Right lobe of liver (tissue), 6 donors: ENCODE measurements at places on chromosomes 5 and 9. TPM values are rescaled to one million over a fixed set of nuclear protein-coding genes. Genes with fewer than 3 reads are reported as not detected.

The PCDHB9 gene
- 0.12 TPM for total RNA-seq

GRCh38 chr5:110900829-110901228 is 162.0 kb downstream of the SLC25A46 start:
- no peak for DNase-seq

DNA sequence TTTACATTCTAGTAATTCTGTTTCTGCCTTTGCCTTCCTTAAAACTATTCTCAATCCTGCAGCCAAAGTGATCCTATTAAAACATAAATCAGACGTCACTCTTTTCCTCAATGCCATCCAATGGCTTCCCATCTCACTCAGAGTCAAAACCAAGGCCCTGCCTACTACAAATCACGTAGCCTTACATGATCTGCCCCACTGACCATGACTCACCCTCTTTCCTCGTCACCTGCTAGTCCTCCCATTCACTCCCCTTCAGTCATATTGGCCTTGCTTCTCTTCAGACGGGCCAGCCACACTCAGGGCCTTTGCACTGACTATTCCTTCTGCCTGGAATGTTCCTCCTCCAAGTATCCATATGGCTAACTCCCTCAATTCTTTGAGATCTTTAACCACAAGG is 39.0 kb upstream of the DMXL1 start:
- DNase-seq, result no peak

DNA sequence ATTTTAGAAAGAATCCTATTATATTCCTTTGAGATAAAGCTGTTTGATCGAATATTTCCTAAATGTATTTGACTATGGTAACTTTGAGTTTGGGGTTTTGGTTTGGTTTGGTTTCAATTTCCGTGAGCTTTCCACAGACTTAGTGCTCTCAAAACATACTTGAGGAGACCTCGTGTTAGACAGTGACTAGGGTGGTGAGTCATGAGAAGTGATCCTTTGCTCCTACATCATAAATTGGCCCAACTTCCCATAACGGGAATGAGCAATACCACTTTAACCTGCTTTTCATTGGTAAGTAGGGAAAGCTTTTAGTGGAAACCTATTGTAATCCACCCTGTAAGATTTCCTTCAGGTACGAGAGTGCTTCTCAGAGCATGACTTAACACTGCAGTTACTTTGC is 3.8 kb upstream of the RASEF start:
- no peak for DNase-seq

DNA sequence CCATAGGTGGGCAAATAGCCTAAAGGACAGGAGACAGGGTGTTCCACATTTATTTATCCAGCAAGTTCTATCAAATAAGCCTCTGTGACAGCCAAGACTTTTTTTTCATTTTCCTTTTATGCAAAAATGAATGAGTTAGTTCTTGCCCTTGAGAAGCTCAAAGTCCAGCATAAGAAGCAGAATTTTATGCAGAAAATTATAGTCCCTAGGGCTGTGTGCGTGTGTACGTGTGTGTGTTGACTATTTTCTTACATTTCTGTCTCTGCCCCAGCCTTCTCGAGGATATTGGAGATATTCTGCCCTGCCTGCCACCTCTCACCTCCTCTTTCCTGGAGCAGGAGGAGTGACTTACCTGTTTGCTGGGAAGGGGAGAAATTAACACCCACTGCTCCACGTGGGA is 221.9 kb downstream of the SREK1 start:
- no peak for DNase-seq

The ABITRAM gene
- 8.3 TPM for total RNA-seq

GRCh38 chr5:103389846-103390245 is 131.3 kb downstream of the MACIR start:
- DNase-seq, result no peak

DNA sequence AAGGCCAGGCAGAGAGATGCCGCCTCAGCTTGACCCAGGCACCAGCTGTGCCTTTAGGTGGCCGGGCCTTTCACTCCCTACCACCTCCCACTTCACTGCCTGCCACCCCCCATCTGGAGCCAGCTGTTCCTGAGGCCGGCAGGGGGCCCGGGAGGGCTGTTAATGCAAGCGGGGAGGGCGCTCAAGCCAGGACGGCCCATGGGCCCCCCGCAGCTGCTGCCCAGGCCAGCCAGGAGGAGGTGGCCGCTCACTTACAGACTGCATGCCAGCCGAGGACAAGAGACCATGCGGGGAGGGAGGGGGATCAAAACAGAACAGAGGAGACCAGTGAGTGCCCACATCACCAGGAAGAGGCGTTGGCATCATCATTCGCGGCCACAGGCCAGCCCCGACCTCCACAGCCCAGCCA is 4.5 kb downstream of the ABCA2 start:
- no peak for DNase-seq

DNA sequence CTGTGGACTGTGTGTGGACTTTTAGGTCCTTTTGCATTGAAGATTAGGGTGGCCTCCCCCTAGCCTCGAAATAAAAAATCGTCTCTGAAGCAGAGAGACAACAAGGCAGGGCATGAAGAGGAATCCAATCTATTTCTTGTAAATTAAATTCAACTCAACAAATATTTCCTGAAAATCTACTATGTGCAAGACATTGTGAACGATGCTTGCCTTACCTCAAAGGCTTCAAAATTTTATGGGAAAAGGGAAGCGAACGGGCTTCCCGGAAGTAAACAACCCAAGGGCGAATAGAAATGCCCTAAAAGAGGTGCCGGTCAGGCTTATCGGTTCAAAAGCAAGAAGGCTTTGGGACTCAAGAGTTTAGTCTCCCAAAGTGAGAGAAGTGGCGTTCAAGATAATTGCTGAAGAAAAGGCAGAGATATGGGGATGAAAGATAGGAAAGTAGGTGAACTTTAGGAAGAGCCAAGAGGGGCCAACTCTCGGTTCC is 525 bp downstream of the KIF24 start:
- DNase-seq, result no peak

GRCh38 chr5:53246042-53246836 is 136.7 kb upstream of the MOCS2 start:
- no peak for DNase-seq

DNA sequence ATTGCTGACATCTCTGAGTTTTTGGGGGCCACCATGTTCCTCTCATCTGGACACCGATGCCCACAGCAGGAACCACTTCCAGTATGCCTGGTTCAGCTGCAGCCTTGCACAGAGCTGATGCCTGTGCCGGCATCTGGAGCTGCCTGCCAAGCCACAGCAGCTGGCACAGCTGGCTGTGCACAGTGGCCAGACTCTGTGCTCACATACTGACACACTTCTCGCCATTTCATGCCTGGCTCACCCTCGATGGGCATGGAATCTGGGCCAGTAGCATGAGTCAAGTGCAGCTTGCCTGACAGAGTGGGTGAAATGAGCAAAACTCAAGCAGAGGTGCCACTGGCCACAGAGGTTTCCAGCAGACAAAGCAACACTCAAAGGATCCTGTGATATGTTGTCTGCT is 863.4 kb downstream of the DNAH5 start:
- DNase-seq, result no peak

The ZNG1A gene
- total RNA-seq, result 7.8 TPM

DNA sequence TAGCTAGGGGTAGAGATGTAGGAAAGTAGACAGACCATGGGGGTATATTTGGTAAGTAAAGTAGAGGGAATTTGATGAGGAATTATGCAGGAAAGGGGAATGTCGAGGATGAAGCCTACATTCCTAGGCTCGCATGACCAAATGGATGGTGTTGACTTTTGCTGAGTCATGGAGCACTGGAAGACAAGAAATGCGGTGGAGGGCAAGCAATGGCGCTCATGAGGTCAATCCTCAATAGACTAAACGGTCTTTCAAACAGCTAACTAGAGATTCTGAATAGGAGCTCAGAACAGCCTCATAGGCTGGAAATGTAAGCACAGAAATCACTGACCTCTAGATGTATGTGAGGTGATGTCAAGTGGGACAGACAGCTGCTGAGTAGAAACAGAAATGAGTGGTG is 50.7 kb upstream of the FST start:
- DNase-seq, result no peak

GRCh38 chr9:84027201-84027600 is 46.6 kb downstream of the RMI1 start:
- no peak for DNase-seq

- no peak for DNase-seq
Observed at GRCh38 chr9:97059626-97060025, 20.7 kb upstream of the CTSV start.

- no peak for DNase-seq
Observed at GRCh38 chr5:68369023-68369359, 153.4 kb downstream of the PIK3R1 start.

DNA sequence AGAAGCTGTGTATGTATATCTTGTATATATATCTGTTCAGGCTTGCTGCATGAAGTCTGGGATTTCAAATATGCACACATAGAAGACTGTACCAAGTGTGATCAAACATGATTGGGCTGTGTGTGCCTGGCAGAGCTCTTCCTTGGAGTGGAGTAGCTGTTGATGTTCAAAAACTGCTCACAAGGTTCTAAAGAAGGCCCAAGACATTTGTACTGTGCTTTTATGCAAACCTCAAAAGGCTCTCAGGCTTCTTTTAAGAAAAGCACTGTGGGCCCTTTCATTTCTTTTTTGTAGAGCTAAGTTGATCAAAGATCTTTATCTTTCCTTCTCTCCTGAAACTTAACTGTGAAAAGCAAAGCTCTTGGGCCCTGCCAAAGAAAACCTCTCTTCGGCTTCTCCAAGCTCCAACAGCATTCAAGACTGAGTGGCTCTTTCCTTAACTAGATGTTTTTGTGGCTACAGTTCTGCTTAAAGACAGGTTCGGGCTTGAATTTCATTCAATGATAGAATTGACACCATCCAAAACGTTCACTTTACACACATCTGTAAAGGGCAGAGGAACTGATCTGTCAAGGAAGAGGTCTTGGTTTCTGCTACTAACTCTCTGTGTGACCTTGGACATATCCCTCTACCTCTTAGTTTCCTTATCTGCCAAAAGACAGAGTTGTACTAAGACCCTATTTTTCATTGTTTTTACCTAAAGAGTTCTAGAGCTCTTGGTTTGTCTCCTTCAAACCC is 105.8 kb upstream of the IL6ST start:
- DNase-seq, result no peak

- DNase-seq, result no peak
Observed at GRCh38 chr5:98773214-98773463, 324 bp upstream of the RGMB start.
